ENCODE measurements at places on chromosomes 12 and 14.

DNA sequence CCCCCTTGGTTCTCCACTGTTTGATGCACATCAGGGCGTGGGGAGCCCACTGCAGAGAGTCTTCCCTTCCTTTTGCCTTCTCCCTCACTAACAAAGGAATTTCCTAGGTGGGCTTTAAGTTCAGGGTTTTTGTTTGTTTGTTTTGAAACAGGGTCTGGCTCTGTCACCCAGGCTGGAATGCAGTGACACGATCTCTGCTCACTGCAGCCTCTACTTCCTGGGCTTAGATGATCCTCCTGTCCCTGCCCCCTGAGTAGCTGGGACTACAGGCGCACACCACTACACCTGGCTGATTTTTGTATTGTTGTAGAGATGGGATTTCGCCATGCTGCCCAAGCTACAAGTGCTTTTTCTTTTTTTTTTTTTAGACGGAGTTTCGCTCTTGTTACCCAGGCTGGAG is 33.8 kb downstream of the EP400 start:
- DNase-seq, result no peak

DNA sequence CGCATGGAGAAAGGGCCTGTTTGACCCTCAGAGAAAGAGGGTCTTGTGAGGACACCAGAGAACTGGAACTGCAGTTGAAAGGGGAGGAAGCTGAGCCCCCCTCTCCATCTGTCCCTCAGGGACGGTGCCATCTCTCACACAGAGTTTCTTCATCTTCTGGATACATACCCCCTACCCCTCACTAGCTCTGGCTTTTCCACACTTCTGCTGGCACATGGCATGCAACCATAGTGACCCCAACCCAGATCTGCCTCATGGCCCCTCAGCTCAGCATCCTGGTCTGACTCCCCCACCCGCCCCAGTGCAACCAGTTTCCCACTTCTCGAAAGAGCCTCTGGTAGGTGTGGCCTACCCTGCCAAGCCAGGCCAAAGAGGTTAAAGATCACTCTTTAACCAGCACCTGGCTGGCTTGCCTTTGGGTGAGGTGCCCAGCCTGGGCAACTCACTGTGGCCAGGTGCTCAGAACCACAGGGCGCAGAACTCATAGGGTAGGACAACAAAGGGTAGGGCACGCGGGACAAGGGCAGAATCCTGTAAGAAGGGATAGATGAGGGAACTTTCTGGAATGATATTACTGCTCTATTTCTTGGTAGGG is 25.8 kb downstream of the GALNT16 start:
- DNase-seq, result no peak

DNA sequence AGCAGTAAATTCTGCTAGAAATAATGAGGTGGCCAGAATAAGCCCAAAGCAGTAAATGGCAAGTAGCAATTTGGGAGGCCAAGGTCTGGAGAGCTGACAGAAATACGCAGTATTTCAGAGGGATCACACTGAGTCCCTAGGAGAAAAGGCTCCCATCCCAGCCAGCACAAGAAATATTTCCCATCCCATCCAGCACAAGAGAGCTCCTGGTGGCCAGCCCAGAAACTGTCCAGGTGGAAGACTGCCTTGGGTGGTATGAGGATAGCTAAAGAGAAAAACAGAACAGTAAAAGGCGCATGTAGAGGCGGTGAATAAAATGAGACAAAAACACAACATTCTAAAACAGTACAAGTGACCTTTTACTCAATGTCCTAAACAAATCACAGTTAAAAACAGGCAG is 120.7 kb downstream of the HECTD4 start:
- peak; percentile 9 for DNase-seq

DNA sequence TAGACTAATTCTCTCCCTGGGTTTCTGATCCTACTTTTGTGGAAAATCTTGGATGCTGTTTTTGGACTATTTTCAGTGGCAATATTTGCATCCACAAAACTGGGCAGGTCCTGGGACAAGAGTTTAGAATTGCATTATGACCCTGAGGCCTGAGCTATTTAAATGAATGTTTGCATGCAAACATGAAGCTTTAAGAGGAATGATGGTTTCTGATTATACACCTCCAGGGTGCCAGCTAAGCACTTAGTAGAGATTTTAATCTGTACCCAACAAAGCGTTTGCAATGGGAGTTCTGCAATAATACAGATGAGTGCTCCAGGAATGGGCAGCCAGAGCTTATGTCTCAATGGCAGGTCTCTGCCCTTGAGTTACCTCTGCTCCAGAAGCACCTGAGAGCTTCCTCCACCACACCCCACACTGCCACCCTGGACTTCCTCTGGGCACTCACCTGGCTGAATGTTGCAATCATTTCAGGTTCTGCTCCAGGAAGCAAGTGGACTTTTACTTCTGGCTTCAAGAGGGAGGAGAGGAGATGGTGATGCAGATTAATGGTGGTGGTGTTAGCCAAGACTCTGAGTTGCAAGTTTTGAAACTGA is 6.0 kb upstream of the SPTLC2 start:
- DNase-seq, result no peak

DNA sequence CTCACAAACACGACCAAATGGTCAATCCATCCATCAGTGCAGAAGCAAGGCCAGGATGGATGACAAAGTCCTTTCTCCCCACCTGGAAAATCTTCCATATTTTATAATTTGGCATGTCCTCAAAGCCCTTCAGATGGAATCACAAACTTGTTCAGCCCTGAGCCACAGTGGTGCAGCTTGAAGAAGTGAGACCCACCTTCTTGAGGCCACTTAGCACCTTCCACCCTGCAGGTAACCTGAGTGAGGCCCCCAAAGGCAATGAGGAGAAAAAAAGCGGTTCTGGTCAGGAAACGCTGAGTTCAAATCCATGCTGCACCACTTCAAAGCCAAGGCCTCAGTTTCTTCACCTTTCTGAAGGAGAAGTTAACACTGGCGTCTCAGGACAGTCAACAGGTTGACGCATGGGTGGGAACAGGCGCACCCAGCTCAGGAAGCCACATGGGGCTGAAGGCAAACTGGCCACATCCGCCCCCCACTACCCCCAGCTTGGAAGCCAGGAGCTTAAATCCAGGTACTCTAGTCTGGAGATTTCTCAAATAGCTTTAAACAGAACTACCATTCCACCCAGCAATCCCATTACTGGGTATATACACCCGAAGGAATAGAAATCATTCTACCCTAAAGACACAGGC is 320.4 kb downstream of the BCL11B start:
- DNase-seq, result no peak

DNA sequence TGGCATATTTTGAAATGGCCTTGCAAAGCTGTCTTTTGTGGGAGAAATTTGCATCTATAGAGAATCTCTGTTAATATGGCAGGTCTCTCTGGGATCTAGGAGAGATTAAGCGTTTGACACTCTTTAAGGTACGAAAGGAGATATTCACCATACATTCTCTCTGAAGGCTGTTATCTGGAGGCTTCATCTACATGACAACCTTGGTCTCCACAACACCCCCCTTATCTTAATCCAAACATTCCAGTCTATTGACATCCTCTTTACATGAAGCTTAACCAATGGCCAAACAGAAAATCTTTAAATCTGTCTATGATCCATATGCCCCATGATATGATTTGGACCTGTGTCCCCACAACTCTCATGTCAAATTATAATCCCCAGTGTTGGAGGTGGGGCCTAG is 137.4 kb downstream of the DERA start:
- DNase-seq, result no peak

DNA sequence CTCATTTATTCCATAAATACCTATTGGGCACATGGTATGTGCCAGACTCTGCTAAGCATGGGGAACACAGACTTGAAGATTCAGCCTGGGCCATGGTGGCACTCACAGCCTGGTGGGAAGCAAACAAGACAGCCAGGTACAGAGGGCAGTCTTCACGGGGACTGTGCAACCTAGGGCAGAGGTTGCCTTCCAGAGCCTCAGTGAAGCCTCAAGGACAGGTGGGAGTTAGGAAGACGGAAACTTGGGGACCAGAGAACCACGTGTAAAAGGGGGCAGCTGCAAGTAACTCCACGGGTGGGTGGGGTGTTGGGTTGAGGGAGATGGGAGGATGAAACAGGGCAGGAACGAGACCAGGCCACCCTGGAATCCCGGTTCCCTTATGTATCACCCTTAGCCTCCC is 980 bp upstream of the LTBR start:
- no peak for DNase-seq

GRCh38 chr12:114679942-114680341 is 4.0 kb downstream of the TBX3 start:
- DNase-seq, result no peak

- no peak for DNase-seq
These were observed 61.0 kb downstream of the PPM1A start for GRCh38 chr14:60309867-60310552.

GRCh38 chr12:51827925-51828818 is 20.3 kb downstream of the FIGNL2 start:
- DNase-seq, result peak; percentile 44

- peak; percentile 81 for DNase-seq
These were observed 1.1 kb upstream of the TRAF3 start for GRCh38 chr14:102775855-102776760.

DNA sequence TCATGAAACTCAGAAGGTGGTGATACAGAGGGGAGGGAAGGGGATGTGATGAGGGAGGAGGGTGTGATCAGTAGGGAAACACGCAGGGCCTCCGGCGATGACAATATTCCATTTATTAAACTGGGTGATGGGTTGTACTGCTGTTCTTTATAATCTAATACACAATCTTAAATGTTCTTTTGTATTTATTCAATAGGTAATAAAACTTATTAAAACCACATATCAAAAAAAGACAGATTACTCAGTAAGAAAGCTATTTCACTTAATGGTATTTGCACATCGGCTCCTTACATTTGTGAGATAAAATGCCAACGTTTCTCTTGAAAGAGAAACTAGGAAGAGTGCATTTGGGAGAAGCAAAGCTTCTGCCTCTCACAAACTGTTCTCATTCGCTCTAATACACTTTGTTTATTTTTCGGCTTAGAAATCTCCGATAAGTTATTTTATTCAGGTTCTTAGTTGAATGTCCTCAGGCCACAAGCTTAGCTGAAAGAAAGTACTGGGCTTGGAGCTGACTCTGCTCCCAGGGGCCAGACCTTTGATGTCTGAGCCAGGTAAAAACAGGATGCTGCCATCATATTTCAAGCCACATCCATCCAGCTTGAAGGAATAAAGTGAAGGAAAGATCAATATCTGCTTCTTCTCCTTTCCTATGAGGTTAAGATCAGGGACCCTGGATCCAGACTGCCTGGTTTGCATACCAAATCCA is 17.5 kb downstream of the STON2 start:
- no peak for DNase-seq

- no peak for DNase-seq
These were observed 194.9 kb downstream of the PAH start for GRCh38 chr12:102722147-102722546.

DNA sequence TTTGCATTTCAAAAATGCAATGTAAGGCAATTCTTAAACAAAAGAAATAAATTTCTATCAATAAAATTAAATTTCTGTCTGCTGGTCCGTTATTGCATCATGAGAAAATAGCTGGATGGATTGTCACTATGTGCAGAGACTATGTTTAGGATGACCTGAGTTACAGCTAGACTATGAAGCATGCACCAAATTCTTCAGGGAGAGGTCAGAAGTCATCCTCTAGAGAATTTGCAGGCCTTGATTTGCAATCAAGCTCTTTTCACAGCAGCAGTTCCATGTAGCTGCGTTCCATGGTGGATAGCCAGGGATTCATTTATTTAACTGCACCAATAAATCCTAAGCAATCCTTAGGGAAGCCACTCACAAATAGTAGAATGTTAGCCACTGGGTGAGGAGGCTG is 253.7 kb downstream of the MSRB3 start:
- DNase-seq, result peak; percentile 55

All from GM03348 (cell line).